ENCODE measurements at places on chromosomes 7 and 10. TPM values are rescaled to one million over a fixed set of nuclear protein-coding genes. Genes with fewer than 3 reads are reported as not detected.

Gene PRKAR1B
- total RNA-seq: 4.6 TPM

Gene DNAJC12
- total RNA-seq: 5.8 TPM

Gene SORBS1
- 175 TPM for total RNA-seq

Gene ACTR3C
- 0.71 TPM for total RNA-seq

Gene KLHDC10
- 33.8 TPM for total RNA-seq

Gene CALY
- not detected for total RNA-seq

Gene SH2D4B
- not detected for total RNA-seq

Gene POLD2
- total RNA-seq: 116 TPM

Gene ATP6V0A4
- total RNA-seq: not detected

Gene FZD1
- total RNA-seq: 2.5 TPM

Gene STOX1
- 1.8 TPM for total RNA-seq

DNA sequence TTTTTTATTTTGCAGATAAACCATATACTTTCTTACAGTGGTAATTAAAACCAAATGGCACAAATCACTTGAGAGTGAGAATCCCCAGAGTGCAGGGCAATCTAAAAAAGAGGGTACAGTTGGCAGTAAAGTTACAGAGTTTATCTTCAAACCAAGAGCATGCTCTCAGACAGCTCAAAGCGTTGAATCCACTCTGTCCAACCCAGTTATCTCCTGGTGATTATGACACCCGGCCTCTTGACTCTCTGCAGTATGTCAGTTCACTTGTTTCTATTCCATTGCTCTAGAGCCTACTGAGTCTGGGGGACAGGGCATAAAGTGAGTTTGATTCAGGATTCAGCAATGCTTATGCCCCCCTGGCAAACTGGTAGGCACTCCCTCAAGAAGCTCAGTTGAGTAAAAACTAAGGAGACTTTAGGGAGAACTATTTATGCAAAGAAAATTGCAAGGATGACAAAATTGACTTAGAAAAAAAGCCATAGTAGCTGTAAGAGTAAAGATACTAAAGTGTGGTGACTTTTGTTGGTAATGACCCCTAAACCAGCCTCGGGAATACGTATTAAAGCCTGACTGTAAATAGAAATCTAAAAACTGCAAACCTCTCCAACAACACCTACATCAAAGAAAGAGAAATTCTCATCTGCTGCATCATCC is 55.5 kb downstream of the COL1A2 start:
- DNase-seq: no peak

GRCh38 chr7:2872296-2872874 is 28.3 kb upstream of the GNA12 start:
- no peak for DNase-seq

DNA sequence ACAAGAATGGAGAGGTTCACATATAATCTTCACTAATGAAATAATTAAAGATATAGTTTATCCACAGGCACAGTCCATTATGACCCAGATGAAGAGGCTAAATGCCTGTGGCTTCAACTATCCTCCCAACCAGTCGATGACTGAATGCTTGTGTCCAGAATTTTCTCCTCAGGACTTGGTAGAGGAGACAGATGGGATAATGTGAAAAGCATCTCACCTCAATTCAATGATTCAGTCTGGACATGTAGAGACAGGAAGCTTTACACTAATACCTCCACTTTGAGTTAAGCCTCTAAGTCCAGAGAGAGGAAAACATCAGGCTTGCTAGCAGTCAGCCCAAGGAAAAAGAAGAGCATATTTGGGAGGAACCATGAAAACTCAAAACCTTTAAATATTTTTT is 59.1 kb upstream of the COL1A2 start:
- DNase-seq: no peak

DNA sequence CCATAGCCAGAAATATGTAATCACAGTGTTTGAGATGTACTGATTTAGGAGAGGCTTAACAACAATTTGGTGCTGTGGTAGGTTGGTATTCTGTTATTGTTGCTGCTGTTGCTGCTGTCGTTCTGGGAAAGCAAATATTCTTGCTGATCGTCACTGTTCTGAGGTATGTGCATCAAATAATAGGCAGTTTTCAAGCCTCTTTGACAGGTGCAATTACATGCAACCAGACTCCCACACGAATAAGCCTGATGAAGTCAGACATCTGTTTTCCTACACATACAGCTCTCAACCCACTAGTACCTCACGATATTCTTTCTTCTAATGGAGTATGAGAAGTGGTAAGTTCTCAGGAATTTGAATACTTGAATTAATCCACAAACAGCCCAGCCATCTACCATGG is 46.7 kb upstream of the NRG3 start:
- no peak for DNase-seq

GRCh38 chr10:132878091-132878729 is 64.2 kb downstream of the CFAP46 start:
- peak; percentile 29 for DNase-seq

DNA sequence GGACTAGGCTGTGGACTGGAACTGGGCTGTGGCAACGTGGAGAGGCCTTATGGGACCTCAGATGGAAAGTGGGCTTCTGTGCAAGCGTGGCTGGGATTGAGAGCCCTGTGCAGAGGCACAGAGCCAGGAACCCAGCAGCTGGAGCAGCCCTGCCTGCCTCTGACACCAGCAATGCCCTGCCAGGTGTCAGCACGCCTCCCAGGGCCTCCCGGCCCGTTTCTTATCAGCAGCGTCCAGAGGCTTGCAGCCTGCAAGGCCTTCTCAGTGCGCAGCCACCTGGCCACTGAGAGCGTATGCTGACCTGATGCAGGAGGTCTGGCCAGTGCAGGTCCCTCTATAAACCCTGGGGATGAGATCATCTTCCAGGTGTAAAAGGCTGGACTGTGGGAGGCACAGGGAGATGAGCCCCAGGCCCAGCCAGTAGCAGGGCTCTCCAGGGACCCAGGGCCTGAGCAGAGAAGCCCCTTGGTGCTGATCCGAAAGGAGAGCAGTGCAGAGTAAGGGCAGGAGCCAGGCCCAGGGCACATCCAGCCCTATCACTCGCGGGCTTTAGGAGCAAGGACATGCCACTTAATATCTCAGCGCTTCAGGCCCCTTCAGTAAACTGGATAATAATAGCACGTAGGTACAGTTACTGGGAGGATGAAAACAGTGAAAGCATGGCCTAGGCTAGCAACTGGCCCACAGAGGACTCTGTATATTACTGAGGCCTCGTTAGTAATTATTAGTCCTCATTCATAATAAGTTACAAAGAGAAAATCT is 38.8 kb upstream of the ANTXRL start:
- no peak for DNase-seq

DNA sequence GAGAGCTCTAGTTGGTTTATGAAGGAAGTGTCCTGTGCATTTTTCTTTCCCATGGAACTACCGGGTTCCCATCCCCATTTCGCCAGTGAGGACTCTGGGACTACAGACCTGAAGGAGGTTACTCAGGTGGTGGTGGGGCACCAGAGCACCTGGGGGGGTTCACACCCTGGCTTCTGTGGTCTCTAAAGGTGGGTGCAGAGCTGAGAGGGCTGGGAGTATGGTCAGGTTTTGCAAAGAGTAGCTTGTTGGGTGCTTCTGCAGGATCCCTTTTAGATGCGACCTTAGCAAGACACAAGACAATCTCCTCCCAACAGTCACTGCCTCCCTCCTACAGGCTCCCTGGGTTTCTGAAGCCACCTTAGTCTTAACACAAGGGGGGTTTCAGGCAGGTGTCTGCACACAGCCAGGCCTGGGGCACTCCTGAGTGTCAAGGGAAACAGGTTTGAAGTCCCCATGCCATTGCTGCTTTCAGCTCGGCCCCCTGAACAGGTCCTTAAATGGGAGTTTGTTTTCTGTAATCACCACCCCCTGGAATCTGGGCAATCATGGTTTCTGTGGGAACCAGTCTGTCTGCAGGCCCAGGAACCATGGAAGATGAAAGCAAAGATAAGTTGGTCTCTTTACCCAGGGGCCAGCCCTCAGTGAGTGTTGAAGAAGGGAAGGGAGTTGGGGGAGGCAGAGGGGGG is 9.9 kb upstream of the CXCL12 start:
- no peak for DNase-seq

DNA sequence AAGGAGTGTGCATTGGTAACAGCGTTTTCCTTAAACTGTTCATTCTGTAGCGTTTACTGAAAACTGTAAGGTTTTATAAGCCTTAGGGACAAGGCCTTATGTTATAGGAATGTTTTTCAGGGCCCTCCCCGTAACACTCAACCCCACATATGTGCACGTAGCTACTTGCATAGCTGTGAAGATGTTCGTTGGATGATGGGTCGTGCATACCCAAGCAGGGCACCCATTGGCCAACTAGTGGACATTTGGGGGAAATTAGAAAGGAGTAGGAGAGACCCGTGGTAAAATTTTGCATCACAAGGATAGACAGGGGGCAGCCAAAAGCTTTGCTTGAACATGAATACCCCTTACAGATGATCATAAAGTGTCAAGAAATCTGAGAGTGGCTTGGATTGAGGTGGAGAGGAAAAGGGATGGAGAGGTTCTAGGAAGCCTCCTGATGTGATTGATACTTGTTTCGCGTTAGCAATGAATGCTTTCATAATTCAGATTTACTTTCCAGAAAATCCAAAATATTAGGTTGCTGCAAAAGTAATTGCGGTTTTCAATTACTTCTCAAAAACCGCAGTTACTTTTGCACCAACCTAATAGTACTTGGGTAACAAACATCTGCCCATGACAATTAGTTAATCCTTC is 878 bp downstream of the SEC61A2 start:
- DNase-seq: no peak

DNA sequence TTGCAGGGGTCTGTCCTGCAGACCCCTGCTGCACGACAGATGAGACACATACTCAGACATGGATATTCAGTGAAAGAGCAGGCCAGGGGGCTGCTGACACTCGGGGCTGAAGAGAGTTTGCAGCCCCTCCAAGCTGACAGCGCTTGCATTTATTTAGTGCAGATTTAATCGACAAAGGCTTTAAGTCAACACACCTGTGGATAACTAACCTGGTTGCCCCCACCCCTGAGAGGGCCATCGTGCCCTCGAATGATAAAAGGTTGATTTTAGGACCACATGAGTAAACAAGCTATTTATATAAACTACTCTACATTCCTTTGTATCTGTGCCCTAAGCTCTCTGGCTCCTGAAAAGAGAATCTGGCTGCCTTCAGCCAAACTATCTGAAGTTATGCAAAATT is 708.2 kb upstream of the LRRN3 start:
- DNase-seq: no peak

Measured in psoas muscle (tissue), 8 donors.